ENCODE measurements at places on chromosomes 2 and 18.
A peak's percentile ranks its signal among the peaks of the same experiment; 100 is the strongest.

GRCh38 chr2:12060886-12061285 lies 314.5 kb downstream of the LPIN1 start:
- no peak for DNase-seq

DNA sequence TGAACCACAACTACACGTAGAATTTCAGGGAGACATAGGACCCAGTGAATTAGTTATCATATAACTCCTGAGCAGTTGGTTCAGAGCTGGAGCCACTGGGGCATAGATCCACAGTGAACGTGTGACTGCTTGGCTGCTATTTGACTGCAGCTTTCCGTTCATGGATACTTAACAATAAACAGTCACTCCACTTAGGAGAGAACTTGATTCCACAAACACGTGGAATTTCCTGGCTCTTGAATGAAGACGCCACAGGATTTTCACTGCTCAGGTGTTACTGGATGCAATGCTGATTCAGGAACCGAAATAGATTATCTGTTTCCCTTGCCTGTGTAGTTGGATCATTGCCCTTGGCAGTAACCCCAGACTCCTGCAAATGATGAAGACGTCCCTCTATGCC lies 679.1 kb upstream of the ZEB2 start:
- DNase-seq: no peak

DNA sequence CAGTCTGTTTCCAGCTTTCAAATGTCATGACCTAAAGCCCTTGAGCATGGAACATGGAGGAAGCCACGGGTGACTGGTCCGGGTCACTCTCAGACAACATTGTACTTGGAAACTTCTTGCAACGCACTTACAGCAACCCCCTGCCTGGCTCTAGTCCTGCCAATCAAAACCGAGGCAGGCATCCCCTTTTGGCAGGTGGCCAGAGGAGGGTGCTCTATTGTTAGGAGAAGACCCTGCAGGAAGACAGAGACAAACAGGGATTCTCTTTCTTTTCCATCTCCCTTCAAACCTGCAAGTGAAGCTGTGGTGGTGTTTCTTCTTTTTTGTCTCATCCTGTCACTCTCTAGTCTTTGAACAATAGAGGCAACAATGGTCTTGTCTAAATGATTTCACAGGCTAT lies 667.2 kb downstream of the ZEB2 start:
- DNase-seq: no peak

DNA sequence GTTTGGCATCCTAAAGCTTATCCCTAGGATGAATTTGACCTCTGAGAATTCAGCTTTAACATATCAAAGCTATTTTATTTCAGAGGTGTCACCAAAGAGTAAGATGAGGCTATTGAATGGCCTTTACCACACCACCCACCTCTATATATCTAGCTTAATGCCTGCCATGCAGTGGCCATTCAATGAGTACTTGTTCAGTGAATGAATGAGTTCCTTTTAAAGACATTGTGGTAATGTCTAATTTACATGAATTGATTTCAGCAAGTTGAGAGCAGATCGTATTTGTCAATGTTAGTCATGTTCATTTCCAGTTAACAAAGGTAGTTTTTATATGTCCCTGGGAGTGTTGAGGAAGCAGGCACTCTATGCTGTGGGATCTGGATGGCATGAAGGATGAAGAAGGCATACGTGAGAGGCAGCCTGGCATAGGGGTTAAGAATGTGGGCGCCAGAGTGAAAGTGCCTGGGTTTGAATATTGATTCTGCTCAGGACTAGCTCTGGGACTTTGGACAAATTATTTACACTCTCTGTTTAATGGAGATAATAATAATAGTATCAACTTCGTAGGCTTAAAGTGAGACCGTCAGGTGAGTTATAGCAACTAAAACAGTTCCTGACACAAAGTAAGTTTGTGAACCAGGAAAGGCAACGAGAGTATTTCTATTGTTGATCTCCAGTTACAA lies 434.1 kb upstream of the CHST9 start:
- DNase-seq: no peak

- no peak for DNase-seq
Measured at GRCh38 chr2:231866450-231866849, 59.7 kb downstream of the NPPC start.

DNA sequence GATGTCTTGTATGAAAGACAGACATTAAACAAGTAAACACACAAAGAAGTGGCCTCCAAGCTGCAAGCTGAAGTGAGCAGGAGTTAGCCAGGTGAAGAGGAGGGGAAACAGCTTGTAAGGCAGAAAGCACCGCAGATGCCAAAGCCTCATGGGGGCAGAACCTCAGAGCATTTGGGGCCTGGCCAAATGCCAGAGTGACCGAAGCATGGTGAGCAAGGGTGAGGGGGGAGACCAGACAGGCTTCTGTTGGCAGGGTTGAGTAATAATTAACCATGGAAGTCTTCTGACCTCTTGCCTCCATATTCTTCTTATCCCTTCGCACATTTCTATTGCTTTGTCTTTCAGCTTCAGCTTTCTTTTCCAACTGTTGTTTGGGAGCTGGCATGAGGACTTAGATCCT lies 5.6 kb downstream of the QPCT start:
- DNase-seq: no peak

GRCh38 chr2:20361893-20362292 lies 11.2 kb upstream of the PUM2 start:
- DNase-seq: no peak

GRCh38 chr2:125679903-125680302 lies 976.1 kb upstream of the GYPC start:
- peak; percentile 4 for DNase-seq

DNA sequence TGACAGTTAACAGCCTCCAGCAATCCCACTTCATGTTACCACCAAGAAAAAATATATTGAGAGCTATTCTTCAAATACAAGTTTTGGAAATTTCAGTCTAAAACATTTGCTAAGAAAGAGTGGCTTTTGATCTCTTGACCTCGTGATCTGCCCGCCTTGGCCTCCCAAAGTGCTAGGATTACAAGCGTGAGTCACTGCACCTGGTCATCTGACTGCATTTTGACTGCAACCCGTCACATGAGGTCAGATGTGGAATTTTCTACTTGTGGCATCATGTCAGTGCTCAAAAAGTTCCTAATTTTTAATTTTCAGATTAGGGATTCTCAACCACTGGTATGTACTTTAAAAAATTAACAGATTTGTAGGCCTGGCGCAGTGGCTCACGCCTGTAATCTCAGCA lies 9.1 kb upstream of the CLK1 start:
- DNase-seq: no peak

DNA sequence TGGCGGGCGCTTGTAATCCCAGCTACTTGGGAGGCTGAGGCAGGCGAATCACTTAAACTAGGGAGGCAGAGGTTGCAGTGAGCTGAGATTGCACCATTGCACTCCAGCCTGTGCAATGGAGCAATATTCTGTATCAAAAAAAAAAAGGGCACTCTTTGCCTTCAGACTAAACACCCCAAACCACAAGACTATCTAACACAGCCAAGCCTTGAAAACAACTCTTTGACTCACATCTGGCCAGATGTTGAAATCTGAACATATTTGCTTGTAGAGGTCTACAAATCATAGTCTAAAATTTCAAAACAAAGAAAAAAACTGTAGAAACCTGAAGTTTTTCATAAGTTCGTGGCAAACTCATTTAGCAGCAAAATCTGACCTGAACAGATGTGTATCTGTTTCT lies 94.9 kb downstream of the FAM161A start:
- peak; percentile 87 for DNase-seq

- peak; percentile 11 for DNase-seq
Measured at GRCh38 chr2:125169022-125169763, 1144.1 kb downstream of the CNTNAP5 start.

DNA sequence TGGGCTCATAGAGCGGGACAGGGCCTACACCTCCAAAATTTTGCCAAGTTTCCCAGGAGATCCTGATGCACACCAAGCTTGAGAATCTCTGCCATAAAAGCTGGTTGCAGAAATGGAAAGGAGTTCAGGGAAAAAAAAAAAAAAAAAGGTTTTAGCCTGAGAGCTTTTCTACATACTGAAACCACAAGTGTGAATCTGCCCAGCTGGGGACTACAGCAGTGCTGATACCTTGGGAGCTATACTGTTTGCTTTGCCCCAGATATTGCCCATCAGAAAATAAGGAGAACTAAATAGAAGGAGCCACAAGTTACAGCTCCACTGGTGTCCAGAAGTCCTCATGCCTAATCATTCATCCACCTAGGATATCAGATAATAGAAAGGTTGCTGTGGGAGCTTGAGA lies 38.4 kb upstream of the NCKAP5 start:
- DNase-seq: no peak

DNA sequence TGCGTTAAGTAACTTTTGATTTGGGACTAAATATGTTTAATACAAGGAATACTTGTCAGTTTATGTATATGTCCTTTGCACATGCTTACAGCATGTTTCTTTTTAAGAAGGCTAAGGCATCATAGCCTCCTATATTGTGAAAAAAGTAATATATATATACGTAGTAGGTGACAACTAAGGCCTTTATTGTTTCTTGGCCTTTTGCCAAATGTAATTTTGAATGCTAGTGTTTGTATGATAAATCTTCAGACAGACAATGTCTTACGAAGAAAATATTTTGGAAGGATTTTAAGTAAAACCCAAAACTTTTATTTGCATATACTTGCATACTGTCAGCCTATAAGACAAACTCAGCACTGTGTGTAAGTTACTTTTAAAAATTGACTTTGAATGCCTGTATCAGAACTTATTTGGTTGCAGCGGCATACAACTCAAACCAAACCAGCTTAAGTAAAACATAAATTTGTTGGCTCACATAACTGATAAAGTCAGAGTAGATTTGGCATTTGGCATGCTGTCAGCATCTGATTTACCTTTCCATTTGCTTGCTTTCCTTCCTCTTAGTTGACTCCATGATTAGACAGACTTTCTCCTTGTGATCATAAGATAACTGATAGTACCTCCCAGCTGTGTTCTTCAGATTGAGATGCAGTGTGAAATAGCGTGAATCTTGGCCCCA lies 24.4 kb downstream of the UBE2E3 start:
- no peak for DNase-seq

Data from H4 (cell line).